ENCODE measurements at places on chromosomes 3 and 15.

DNA sequence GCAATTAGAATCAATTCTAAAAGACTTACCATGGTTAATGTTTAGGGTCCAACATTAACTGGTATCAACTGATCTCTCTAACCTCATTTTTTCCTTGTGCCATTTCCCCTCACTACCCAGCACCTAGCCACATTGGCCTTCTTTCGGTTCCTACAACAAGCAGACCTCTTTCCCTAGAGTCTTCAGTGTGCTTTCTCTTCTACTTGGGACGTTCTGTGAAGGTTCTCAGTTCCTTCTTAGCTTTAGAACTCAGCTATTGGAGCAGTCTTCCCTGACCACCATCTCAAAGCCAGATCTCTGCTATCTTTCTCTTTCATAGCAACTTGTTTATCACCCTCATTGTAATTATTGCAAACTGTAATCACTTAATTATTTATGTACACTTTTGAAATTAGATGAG lies 31.5 kb upstream of the MINDY4B start:
- DNase-seq = no peak

- DNase-seq = no peak
Observed at GRCh38 chr15:68300115-68300940, 22.8 kb downstream of the FEM1B start.

- DNase-seq = no peak
Observed at GRCh38 chr3:89186456-89186855, 79.0 kb downstream of the EPHA3 start.

GRCh38 chr3:155386919-155387318 lies 93.4 kb upstream of the STRIT1 start:
- no peak for DNase-seq

- DNase-seq = no peak
Observed at GRCh38 chr15:30063835-30064546, 18.8 kb upstream of the GOLGA8J start.

DNA sequence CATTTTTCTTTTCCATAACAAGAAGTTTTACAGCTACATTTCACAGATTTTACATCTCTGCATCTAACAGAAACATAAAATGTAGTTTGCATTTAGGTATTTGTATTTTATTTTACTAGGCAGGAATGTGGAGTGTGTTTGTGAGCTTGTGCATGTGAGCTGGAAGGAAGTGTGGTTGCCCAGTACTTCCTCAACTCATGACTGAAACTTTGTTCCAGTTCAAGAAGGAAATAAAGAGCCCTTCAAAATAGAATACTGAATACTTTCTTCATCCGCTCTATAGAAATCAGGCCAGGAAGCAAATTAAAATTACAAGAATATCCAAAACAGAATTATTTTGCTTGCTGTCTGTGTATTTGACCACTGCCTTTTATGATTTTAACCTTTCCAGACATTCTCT lies 81.3 kb downstream of the CHL1 start:
- DNase-seq = no peak

- no peak for DNase-seq
Observed at GRCh38 chr3:177610686-177611633, 413.7 kb upstream of the TBL1XR1 start.

DNA sequence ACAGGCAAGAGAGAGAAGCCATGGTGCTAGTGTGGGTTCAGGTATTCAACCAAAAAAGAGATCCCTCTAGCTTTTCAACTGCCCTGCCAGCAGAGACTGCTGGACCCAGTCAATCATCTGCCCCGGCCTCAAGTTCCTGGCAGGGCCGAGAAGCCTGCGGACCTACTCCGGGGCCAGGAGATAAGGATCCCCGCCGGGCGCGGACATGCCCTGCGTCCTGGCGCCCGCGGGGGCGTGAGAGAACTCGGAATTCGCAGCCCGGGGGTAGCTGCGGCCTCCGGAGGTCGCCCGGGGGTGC lies 821 bp upstream of the MAGI1 start:
- no peak for DNase-seq

GRCh38 chr15:74782259-74783071 lies 585 bp downstream of the CSK start:
- peak; percentile 87 for DNase-seq

DNA sequence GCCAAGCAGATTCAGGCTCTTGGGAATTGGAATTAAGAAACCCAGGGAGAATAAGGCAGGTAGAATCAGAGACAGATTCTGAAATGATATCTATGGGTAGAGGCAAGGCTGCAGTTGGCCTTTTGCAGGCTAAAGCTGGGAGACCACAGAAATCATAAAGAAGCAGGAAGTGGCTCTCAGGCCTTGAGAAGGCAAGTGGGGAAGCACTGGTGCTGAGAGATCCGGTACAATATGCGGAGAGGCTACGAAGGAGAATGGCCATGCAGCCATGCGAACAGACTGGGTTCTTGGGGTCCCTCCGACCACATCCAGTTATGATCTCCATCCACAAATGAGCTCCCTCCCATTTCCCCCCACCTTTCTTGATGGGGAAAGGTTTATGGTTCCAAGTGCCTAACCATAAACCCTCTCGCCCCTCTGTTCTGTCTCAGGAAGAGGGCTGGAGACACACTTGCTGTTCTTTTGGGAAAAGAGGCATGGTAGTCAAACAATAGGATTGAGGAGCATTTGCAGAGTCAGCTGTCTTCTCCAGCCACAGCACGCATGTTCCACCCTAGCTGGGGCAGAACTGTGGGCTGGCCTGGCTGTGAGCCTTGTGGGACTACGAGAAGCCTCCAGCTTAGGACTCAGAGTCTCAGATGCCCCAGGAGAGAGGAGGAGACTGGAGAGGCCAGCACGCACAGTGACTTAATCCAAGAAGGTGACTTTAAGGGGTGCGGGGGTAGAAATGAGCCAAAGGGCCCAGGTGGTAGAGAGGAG lies 99.6 kb downstream of the RPLP1 start:
- DNase-seq = no peak

DNA sequence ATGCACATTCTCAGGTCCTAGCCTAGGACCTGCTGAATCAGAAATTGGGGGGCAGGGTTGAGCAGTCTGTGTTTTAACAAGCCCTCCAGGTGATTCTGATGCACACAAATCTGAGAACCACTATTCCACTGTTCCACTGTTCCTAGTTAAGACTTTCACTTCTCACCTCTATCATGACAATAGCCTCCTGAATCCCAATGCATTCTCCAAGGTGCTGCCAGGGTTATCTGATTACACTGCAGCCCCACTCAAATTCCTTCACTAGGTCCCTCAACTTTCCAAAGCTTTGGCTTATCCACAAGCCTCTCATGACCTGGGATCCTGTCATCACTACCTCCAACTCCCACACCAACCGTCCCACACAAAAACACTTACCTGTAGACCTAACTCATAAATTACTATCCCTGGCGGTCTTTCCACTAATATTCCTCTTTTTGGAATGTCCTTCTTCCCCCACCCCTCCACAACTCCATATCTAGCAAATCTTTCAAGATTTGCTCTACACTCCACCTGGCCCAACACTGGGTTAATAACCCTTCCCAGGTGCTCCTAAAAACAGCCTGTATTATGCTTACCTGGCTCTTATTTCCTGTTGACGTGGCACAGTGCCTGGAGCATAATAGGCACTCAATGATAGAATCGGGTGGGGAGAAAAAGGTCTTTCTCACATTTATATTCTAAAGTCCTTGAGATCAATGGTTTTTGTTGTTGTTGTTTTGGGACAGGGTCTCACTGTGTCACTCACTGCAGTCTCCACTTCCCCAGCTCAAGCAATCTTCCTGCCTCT lies 27.2 kb downstream of the TBL1XR1 start:
- DNase-seq = no peak

- DNase-seq = no peak
Observed at GRCh38 chr3:55320928-55321327, 166.2 kb downstream of the WNT5A start.

DNA sequence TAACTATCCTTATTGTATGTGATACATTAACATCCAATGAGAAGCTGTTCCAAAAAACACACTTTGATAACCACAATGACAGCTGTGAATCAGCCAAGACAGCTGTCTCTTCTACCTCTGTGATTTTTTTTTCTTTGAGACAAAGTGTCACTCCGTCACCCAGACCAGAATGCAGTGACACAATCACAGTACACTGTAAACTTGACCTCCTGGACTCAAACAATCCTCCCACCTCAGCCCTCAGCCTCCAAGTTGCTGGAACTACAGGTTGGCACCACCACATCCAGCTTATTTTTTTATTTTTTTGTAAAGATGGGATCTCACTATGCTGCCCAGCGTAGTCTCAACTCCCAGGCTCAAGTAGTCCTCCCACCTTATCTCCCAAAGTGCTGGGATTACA lies 73.5 kb upstream of the TMCO5A start:
- no peak for DNase-seq

DNA sequence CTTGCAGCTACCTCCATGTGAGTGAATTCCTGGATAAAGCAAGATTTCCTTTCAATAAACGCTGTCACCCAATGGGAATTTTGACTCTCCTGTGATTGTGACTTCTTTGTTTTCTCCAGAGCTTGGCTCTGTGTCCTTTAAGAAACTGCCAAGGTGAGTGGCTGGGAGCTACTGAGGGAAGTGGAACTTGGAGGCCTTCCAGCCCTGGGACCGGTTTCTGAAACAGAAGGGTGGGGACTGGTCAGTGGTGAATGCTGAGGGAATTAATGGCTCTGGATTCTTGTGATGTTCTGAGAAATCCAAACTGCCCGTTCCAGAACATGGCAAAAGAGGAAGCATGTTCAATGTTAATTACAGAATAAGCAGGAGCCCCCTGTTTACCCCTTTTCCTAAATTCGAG lies 41.1 kb upstream of the MYZAP start:
- no peak for DNase-seq

DNA sequence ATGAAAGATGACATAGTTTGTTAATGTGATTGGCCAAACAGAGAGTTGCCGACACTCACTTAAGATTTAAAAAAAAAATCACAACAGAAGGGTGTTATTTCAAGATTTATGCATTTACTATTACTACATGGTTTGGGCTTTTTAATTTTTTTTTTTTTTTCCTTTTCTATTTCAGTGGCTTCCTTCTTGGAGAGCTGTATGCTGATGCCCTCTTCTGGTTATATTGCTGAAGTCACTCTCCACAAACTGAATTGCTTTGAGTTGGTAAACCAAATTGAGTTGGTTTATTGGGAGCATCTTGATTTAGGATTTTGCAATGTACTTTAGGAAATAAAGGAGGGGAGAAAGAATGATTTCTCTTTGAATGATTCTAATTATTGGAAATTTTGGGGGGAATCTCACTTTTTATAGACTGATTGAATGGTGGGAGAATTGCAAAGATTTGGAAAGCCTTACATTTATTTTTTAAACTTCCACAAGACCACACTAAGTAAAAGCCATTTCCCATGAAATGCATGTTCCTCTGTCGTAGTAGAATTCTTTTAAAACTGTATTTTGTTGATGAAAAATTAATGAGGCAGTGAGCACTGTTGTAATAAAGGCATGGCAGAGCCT lies 186.6 kb upstream of the FEZF2 start:
- no peak for DNase-seq

- no peak for DNase-seq
Observed at GRCh38 chr3:170207717-170208116, 14.5 kb upstream of the PRKCI start.

- no peak for DNase-seq
Observed at GRCh38 chr3:2847062-2847841, 262.9 kb downstream of the IL5RA start.

GRCh38 chr3:105944721-105945120 lies 75.9 kb upstream of the CBLB start:
- DNase-seq = no peak

DNA sequence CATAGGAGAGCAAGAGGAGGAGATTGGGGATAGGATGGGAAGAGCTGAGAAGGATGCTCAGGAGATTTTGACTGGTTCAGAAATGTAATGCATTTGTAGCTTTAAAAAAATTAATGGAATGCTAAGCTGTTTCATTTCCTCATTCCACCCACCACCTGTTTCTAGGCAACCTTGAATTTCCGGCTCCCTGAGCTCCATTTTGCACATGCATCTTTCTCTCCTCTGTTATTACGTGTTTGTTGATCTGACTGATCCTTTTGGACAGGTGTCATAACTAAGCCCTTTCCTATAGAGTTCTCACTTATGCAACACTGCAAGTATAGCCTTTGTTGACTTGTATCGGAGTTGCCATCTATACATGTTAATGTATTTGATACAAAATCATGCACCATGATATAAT lies 4.3 kb downstream of the TMPRSS7 start:
- DNase-seq = no peak

DNA sequence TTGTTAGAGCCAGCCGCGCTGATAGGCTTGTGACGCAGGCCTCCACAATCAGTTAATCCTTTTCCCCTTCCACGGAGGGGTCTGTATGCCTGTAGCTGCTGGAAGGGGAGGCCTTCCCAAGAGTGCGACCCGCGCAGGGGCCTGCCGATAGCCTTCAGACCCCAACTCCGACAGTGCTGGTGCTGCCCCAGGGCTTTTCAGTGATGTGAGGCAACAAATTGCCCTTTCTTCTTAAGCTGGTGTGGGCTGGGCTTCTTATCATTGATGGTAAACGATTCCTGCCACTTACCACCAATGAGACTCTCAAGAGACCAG lies 143.4 kb downstream of the CHSY1 start:
- DNase-seq = no peak

DNA sequence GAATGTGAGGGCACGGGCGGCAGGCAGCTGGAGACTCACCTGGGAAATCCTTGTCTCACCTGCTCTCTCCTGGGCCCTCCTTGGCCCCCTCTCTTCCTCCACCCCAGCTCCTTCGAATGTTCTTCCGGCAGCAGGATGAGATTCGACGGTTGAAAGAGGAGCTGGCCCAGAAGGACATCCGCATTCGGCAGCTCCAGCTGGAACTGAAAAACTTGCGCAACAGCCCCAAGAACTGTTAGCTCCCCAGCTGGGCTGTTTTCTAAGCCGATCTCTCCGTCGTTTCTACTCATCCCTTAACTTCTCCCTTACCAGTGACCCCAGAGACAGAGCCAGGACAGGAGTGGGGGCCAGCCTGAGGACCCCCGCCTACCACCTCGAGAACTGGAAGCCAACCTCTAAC lies 95.0 kb downstream of the ANP32A start:
- peak; percentile 83 for DNase-seq

DNA sequence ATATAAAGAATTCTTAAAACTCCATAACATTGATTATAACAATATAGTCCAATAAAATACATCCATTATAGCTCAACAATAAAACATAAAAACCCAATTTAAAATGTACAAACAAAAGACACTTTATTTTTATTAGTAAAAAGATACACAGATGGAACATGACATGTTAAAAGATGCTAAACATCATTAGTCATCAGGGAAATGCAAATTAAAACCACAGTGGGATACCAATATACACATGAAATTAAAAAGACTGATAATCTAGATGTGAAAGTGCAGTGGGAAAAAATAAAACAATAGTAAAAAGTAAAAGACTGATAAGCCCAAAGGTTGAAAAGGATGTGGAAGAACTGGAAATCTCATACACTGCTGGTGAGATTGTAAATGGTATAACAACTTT lies 46.2 kb downstream of the DNAH12 start:
- DNase-seq = no peak

- DNase-seq = no peak
Observed at GRCh38 chr15:78067328-78068228, 9.9 kb downstream of the TBC1D2B start.

GRCh38 chr15:80640531-80641121 lies 54.5 kb upstream of the ABHD17C start:
- DNase-seq = no peak

Data from Right ventricle myocardium inferior (tissue), 1 donor.